ENCODE measurements at places on chromosomes 1 and 21.

DNA sequence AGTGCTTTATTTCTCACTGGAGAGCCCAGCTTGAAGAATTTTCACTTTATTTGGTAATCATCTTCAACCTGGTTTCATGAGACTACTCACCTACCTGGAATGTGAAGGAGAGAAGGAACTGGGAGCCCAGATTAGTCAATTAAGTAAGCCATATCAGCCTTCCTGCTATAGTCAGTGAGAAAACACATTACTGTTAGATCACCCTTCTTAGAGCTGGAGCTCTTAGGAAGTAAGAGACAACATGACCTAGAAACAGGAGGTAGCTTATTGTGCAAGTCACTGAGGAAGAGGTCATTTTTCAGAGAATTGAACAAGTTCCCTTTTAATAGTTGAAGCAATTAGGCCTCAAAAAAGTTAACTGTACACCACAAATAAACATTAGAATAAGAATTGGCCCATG lies 49.2 kb upstream of the TEKT2 start:
- no peak for DNase-seq

DNA sequence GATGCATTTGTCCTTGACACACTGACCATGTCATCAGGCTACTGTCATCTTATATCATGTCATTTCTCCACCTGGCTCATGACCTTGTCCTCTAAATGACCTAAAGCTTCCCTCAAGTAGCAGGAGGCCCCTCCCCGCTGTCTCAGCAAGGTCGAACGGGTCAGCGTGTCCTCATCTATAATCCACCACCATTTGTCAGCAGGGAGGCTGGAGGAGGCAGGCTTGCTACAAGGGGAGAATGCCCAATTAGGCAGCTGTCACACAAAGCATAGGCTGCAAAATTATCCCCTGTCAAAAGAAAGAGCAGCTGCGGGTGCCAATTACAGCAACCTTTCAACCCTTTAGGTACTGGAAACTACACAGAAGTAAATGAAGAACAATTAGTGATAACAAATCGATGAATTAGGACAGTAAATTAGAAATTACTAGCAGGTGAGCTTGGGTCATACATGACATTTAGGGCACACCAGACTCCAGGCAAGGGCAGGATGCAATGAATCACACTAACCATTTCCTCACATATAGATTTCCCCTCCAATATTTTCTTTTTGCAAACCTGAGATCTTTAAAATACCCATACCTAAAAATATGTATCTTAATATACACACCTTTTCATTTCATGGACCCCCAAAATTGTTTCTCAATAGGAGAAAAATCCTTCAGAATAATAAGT lies 61.2 kb downstream of the NRIP1 start:
- DNase-seq, result peak; percentile 83

DNA sequence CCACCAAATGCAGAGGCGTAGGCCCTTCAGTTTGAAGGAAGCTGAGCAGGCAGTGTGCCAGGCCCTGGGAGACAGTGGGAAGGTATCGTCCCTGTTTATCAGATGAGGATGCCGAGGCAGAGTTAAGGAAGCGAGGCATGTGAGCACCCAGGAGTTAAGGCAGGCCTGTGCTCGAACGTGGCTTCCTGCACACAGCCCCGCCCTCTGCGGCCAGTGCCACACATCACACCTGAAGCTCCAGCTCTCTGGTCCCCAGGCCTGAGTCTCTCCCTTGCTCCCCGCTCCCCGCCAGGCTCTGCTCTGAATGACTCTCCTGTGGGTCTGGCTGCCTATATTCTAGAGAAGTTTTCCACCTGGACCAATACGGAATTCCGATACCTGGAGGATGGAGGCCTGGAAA lies 32.1 kb downstream of the EPHX1 start:
- no peak for DNase-seq

DNA sequence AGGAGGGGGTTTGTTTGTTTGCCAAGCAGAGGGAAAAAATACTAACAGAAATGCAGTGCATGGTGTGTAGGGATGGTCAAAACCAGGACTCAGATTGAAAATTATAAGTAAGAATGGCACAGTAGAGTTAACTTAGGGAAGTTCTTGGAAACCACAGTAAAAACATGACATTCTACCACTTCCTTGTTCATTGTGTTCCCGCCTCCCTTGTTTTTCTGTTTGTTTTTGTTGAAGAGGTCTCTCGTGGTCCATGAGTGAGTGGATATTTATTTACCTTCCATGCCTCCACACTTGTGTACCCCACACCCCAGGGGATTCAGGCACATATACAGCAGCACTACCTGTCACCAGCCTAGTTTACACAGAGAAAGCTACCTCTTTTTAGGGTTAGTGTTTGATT lies 69.6 kb downstream of the OLFML2B start:
- no peak for DNase-seq

- no peak for DNase-seq
These were observed 203.8 kb downstream of the RWDD3 start for GRCh38 chr1:95437781-95438180.

- no peak for DNase-seq
These were observed 183.2 kb downstream of the TRABD2B start for GRCh38 chr1:47813970-47814369.

GRCh38 chr1:223179786-223180185 lies 36.7 kb upstream of the TLR5 start:
- DNase-seq, result no peak

DNA sequence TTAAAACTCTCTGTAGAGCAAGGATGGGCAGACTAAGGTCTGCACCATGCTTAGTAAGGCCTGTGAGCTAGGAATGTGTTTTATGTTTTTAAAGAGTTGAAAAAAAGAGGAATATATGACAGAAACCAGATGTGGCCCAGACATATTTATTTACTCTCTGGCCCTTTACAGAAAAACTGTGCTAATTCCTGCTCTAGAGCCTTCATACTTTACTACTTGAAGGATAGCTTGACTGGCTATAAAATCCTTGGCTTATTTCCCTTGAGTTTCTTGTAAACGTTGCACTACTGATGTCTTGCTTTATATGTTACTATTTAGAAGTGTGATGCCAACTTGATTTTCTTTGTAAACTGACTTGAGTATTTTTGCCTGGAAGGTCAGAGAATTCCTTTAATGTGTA lies 33.5 kb downstream of the CTBS start:
- DNase-seq, result no peak

DNA sequence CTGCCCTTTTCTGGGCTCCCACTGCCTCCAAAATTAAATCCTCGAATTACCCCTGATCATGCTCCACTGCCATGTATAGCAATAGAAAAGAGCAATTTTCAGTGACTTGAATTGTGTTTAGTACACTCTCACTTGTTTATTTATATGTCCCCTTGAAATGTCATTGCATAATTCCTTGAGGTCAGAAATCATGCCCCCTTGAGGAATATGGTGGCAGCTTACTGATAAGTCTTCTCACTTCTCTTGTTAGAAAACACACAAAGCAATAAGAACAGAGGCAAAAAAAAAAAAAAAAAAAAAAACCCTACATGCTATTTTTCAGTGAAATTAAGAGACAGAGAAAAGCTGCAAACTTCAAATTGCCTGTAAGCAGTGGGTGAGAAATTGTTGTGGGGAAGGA lies 37.5 kb downstream of the GPR88 start:
- no peak for DNase-seq

All from NCI-H1930 (cell line).